ENCODE measurements at places on chromosomes 13 and 19.

DNA sequence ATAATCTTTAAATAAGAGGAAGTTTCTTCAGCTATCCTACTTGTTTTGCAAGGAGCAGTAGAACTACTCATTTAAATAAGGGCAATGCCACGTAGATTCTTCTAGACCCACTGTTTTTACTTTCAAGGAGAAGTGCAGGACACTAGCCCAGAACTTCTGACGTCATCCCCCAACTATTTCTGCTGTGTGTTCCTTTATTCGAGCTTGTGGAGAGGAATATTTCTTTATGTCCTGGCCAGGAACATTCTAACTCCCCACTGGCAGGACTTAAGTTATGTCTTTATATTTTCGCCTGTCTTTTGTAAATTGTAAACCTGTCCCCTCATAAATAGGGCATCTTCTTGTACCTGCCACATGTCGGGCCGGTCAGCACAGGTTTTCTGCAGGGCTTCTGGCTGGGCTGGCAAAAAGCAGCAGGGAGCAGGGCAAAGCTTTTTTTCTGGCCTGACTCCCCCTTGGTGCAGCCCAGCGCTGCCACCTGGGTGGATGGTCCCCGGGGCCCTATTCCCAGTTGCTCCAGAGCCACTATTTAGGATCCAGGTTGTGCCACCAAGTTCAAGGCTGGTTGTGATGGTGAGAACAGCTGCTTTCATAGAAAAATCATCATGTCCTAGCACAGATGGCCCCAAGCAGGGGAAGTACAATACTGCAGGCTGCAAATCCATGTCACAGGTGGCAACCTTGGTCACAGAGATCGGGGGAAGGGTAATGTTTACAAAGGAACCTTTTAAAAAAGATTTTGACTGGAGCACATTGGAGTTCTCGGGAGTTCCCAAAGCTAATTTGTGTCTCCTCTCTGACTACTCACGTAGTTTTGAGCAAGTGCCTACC, 1.8 kb downstream of the MBNL2 start:
- peak; percentile 44 for DNase-seq

DNA sequence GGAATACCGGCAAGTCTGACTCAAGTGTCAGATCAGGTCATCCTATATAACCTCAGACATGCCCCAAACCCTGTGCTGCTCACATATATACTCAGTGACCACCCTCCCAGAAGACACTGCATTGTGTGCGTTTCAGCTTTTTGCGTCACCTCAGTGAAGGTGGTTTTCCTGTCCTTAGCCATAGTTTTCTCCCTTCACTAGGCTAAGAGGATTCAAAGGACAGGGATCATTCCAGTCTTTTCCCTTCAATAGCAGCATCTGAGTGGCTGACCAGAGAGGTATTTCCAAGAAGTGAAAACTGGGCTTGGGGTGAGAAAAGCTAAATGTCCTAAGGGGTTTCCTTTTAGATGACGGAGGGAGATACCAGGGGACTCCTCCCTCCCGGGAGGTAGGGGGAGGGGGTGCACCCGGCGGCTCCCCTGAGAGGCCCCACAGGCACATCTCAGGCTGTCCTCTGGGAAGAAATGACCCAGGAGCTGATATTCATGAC, 12.7 kb upstream of the OR10H1 start:
- DNase-seq = no peak

DNA sequence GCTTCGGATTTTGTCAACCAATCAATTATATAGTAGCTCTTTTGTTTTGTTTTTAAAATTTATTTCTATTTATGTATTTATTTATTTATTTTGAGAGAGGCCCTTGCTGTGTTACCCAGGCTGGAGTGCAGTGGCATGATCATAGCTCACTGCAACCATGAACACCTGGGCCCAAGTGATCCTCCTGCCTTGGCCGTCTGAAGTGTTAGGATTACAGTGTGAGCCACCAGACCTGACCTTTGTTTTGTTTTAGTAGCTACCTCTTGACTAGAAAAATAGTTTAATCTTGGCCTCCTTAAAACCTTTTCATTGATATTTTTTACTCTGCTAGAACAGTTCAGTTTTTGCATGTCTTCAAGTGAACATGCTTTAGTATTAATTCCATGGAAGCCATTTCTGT, 15.1 kb downstream of the GARRE1 start:
- no peak for DNase-seq

DNA sequence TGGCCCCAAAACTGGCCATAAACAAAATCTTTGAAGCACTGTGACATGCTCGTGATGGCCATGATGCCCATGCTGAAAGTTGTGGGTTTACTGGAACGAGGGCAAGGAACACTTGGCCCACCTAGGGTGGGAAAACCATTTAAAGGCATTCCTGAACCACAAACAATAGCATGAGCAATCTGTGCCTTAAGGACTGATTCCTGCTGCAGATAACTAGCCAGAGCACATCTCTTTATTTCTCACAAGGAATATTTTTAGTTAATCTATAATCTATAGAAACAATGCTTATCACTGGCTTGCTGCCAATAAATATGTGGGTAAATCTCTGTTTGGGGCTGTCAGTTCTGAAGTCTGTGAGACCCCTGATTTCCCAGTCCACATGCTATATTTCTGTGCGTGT, 10.3 kb upstream of the ZNF726 start:
- DNase-seq = no peak

DNA sequence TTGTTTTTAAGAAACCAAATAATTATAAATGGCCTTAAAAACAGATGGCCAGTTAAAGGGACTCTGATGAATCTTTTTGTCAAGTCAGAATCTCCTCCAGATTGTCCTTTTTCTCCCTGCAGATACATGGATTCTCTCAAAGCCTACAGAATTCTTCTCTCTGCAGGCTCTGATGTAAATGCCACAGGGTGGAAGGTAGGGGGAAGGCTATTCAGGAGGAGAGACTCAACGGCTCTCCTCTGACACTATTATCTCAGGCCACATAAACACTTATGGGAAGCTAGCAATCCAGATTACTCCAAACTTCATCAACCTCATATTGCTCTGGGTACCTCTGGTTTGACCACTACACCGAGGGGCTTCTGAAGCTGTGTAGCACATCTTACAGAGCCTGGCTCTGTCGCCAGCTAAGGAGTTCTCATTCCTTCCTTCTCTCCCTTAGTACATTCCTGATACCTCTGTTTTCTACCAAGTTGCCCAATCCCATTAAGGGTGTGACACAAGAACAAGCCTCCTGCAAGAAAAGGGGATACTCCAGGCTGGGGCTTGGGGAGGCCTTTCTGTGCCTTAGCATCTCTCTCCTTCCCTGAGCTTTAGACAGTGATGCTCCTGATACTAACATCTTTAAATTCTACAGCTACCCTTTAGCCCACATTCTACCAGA, 14.9 kb downstream of the LCP1 start:
- no peak for DNase-seq

DNA sequence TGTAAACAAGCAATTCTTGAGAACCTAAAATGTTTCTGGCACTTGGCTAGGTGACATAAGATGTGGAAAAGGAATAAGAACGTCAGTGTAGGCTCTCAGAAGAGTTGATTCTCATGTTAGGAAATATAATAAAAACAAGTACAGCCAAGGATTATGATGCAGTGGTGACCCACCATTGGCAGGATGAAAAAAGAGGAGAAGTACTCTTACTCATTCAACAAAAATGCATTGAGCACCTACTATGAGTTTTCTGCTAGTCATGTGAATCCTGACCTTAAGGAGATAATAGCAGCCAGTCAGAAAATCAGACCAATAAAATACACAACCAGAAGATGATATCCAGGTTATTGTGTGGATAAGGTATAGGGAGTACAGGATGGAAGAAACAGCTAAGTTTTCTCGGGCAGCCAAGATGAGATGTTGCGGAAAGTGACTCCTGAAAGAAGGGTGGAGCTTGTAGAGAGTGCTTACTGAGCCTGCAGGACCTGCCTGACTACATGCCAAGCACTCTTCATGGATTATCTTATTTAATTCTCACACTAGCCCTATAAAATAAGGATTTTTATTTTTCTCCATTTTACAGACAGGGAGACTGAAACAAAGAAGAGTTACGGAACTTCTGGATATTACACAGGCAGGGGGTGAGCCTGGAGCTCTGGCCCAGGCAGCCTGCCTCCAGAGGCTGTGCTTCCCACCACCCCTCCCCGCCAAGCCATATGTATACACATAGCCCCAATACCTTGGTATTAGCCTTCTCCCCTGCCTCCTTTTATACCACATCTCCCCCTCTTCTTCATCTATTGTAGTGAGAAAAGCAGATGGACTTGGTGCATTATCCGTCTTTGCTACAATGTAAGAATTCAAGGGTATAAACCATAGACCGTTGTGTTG, 58.0 kb downstream of the TGDS start:
- no peak for DNase-seq

DNA sequence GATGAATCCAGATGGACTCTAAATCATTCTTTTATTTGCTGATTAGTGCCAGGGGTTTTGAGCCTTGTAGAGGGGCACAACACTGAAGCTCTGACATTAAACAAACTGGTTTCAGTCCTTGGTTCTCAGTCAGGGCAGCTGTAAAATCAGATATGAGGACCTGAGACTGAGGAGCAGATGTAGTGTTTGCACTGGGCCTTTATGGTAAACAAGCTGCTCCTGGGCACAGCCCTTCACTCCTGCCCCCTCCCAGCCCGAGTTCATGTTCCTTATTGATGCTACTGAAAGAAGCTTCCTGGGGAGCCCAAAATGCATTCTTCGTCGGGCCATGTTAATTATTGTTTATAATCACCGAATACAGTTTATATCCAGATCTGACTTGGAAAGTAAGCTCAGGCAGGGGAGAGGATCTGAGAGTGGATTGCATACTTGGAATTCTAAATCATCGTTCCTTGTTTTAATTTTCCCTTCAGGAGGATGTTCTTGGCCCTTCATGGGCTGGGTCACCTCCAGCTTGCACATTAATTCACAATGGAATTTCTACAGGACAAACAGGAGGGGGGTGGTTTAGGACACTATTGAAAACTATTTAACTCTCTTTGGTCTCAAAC, 213.5 kb downstream of the FGF9 start:
- no peak for DNase-seq

DNA sequence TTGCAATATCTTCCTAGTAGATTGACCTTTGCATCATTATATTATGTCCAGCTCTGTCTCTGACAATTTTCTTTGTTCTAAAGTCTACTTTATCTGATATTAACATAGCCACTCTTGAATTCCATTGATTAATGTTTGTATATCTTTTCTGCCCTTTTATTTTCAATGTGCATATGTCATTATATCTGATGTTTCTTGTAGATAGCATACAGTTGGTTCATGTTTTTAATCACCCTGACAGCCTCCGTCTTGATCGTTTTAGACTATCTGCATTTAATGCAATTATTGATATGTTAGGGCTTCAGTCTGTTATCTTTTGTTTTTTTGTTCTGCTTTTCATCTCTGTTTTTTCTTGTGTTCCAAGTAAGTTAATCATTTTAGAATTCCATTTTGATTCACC, 159.8 kb downstream of the ENOX1 start:
- DNase-seq = no peak

- DNase-seq = no peak
These were observed 40.7 kb upstream of the VWA8 start for GRCh38 chr13:42001580-42001979.

GRCh38 chr13:99911965-99912566, 59.5 kb downstream of the ZIC5 start:
- DNase-seq = peak; percentile 18

- DNase-seq = no peak
These were observed 151.9 kb downstream of the MYO16 start for GRCh38 chr13:108781312-108781711.

- no peak for DNase-seq
These were observed 9.9 kb downstream of the STOML3 start for GRCh38 chr13:38980750-38981078.

DNA sequence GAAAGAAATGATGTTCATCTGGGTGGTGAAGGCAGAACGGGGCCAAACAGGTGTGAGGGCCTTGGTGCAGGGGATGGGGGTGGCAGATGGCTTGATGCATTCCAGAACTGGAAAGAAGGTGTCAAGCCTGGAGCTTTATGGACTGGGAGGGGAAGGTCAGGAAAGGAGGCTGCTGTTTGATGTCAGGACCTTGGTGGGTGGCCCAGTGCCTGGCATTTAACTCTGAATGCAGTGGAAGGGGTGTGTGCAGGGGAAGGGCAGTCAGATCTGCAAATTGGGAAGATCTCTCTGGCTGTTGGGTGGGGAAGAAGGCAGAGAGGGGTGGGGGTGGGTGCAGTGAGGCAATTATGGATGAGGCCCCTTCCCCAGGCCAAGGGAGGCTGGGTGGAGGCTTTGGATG, 11.7 kb downstream of the KCTD15 start:
- DNase-seq = no peak

DNA sequence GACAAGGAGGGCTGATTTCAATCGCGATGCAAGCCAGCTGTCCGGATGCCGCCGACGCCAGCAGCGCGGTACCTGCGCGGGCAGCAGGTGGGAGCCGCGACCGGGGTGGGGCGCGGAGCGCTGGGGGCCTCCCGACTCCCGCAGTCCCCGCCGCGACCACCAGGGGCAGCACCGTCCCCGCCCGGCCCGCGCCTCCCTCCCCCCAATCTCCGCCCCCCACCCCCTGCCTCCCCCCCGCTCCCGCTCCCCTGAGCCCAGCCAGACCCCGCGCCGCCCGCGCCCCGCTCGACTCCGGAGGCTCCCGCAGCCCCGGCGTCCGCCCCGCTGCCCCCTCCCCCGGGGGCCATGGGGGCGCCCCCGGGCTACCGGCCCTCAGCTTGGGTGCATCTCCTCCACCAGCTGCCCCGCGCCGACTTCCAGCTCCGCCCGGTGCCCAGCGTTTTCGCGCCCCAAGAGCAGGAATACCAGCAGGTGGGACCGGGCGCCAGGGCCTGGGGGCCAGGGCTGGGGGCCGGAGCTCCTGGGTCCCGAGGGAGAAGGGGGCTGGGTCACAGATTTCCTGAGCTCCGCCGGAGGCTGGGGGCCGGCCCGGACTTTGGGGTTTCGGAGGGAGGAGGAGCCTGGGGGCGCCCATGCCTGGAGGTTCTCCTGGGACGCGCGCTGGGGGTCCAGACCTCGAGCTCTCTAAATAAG, at the start of gene TTYH1:
Gene TTYH1, plus strand, starts transcription at position 257 of the 693 bp plus-strand sequence. Its CDS starts 89 bp downstream, at position 346.
- no peak for DNase-seq

DNA sequence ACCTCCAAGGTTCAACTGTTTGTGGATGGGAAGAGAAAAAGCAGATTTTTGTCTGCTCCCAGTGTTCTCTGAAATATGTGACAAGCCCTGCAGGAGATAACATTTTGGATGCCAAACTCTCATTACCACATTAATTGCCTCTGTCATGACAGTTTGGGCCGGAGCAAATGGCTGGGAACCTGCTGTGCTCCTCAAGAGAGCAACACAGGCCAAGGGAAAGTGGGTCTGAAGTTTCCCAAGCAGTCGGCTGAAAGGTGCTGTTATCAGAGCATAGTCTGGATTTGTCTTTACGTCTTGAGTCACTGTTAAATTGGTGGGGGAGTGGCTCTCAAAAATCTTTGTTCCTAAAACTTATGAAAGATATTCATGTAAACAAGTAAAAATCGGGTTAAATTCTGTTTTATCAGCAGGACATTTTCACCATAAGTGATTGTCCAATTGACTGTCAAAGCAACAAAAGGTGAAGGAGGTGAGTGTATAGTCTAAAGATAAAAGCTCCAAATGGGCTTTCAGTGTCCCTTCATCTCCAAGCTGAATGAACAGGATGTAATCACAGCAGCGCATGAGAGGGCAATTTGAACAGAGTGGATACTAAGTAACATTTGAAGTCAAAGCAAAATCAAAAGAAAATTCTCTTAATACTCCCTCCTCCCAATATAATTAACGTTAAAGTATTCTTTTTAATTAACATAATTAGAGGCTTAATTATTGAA, 844.8 kb downstream of the PCDH17 start:
- no peak for DNase-seq
